ENCODE measurements at places on chromosomes 13 and 19. TPM values are rescaled to one million over a fixed set of nuclear protein-coding genes. Genes with fewer than 3 reads are reported as not detected.
A peak's percentile ranks its signal among the peaks of the same experiment; 100 is the strongest.

CBARP gene
- total RNA-seq, result 0.41 TPM

PSG6 gene
- total RNA-seq, result not detected

NLRP7 gene
- total RNA-seq, result not detected

PDE4C gene
- total RNA-seq, result not detected

PLA2G4C gene
- total RNA-seq, result 5.1 TPM

MCEMP1 gene
- 4.8 TPM for total RNA-seq

KLK12 gene
- total RNA-seq, result not detected

TYROBP gene
- total RNA-seq, result 439 TPM

DNA sequence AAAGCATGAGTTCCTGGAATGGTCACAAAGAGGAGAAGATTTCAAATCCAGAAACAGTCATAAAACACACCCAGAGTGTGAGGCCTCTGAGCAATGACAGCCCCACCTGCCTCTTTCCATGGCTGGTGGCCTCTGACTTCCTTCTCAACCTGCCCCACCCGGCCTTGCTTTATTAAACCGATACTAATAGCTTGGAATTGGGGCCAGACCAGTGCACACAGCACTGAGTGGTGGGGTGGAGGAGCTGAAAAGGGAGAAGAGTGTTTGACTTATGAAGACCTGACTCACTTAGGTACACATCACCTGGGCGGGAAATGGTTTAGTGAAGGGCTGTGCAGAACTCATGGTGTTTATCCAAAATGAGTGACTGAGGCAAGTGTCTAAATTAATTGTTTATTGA, 20.7 kb upstream of the CEACAM6 start:
- no peaks in the 10 kb centered on the region for H3K4me1 ChIP-seq
- no peak overlapping the region for H3K4me3 ChIP-seq
- peaks cover 3% of the 10 kb centered on the region for H3K27me3 ChIP-seq
- no peak overlapping the region for H3K27ac ChIP-seq

GRCh38 chr19:6739390-6739882, at the start of gene TRIP10:
Gene TRIP10, plus strand, starts transcription at chr19:6739680. Its CDS starts 82 bp downstream, at chr19:6739762.
- peak; percentile 91 for DNase-seq
- H3K27ac ChIP-seq, result peak within 1 kb of the TSS; percentile 66
- H3K27me3 ChIP-seq, result no peaks in the 10 kb centered on the region
- peaks cover 53% of the 10 kb centered on the region for H3K4me1 ChIP-seq
- H3K4me3 ChIP-seq, result peak within 1 kb of the TSS; percentile 54

DNA sequence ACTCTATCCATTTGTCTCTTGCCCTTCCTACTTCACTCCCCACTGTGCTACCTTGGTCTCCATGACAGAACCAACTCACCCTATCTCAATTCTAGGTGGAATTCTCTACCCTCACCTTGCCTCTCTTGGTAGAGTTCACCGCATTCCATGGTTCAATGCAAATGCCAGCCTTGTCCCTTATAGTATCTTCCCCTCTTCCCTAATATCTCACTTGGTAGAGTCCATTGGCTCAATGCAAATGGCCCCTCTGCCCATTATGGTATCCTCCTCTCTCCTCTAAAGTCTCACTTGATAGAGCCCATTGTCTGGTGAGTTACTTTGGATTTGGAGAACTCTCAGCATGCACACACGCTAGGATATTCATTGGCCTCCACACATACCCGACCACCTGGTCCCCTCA, 7.9 kb downstream of the HAS1 start:
- H3K27ac ChIP-seq, result no peak overlapping the region
- peaks cover 5% of the 10 kb centered on the region for H3K27me3 ChIP-seq
- H3K4me1 ChIP-seq, result no peaks in the 10 kb centered on the region
- H3K4me3 ChIP-seq, result no peak overlapping the region
- no peaks in the 10 kb centered on the region for H3K36me3 ChIP-seq
- DNase-seq, result no peak

DNA sequence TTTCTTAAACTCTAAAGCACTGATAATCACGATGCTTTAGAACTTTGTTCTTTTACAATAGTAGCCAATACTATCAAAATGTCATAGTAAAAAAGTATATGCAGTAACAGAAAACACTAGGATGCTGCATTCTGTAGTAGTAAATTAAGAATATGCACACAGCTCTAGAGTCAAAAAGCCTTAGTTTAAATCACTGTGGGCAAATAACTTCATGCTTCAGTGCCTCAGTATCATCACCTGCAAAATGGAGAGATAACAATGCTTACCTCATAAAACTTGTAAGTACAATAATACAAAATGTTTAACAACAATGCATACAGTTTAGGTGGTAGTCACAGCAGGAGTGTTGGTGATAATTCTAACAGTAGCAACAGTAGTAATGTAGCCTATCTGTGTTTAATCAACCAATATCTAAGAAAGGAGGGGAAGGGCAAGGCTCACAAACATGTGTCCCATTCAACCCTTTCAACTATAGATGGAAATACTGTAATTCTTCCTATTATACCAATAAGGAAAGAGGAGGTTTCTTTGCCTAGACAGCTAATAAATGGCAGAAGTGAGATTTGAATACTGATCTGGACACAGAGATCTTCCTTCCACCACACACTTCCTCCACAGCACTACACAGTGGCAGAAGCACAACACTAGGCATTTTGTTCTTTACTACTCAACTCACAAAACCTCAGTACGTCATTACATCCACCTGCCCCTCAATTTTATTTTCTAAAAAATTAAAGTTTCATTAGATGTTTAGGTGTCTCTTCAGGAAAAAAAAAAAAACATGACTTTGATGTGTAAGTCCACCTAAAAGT, 4.6 kb downstream of the RBM26 start:
- peaks cover 9% of the 10 kb centered on the region for H3K36me3 ChIP-seq
- no peaks in the 10 kb centered on the region for H3K27me3 ChIP-seq
- DNase-seq, result no peak
- peaks cover 6% of the 10 kb centered on the region for H3K4me1 ChIP-seq
- H3K4me3 ChIP-seq, result no peak overlapping the region

- H3K27ac ChIP-seq, result no peak overlapping the region
- no peaks in the 10 kb centered on the region for H3K36me3 ChIP-seq
Measured at GRCh38 chr19:48665786-48666185, 7.0 kb downstream of the NTN5 start.

- H3K27ac ChIP-seq, result no peak overlapping the region
- DNase-seq, result no peak
- H3K36me3 ChIP-seq, result no peaks in the 10 kb centered on the region
Measured at GRCh38 chr13:66951426-66951825, 278.7 kb downstream of the PCDH9 start.

- DNase-seq, result no peak
- no peaks in the 10 kb centered on the region for H3K4me1 ChIP-seq
- H3K27me3 ChIP-seq, result peaks cover 3% of the 10 kb centered on the region
- H3K27ac ChIP-seq, result no peak overlapping the region
- H3K36me3 ChIP-seq, result no peaks in the 10 kb centered on the region
- H3K4me3 ChIP-seq, result no peak overlapping the region
Measured at GRCh38 chr19:48044561-48044960, 682 bp upstream of the CABP5 start.

DNA sequence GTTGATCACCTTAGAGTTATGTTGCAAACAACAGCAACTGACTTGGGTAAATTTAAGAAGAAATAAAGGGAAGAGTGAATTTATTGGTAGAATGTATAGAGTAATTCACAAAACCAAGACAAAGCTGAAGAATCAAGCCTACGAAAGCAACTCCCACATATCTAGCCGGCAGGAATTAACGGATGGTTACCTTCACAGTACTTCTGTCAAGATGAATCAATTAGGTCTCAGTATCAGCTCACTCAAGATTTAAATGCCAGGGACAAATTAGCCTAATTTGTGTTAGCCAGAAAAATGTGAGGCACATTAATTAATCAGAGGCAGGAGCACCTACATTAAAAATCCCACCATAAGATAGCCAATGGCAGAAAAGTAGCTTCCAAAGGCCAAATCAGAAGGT, 10.7 kb downstream of the KPNA3 start:
- H3K36me3 ChIP-seq, result no peaks in the 10 kb centered on the region
- H3K27ac ChIP-seq, result no peak overlapping the region

- H3K4me3 ChIP-seq, result no peak overlapping the region
- DNase-seq, result no peak
- H3K27ac ChIP-seq, result no peak overlapping the region
- no peaks in the 10 kb centered on the region for H3K36me3 ChIP-seq
- H3K4me1 ChIP-seq, result no peaks in the 10 kb centered on the region
Measured at GRCh38 chr19:33310606-33311325, 8.4 kb upstream of the CEBPA start.

Data from natural killer cell (primary cell).